Stimulated activated CD4-positive, alpha-beta T cell treated with anti-CD3 and anti-CD28 coated beads, Interleukin-15, amount 100 ng/mL, for 1 hour (primary cell): ENCODE measurements at places on chromosomes 3 and 15.

DNA sequence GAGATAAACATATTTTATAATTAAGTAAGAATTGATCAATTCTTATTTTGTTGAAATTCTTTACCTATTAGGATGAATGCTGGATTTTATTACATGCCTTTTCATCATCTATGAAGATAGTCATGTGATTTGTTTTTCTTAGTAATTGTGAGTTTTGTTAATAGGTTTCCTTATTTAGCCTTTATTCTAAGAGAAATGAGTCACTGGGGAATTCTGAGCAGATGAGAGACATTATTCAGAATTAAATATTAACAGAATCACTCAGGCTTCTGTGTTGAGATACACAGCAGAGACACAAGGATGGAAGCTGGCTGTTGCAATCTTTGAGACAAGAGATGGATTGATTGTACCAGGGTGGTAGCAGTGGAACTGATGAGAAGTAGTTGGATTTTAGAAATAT lies 7.4 kb upstream of the ANO10 start:
- DNase-seq: no peak

DNA sequence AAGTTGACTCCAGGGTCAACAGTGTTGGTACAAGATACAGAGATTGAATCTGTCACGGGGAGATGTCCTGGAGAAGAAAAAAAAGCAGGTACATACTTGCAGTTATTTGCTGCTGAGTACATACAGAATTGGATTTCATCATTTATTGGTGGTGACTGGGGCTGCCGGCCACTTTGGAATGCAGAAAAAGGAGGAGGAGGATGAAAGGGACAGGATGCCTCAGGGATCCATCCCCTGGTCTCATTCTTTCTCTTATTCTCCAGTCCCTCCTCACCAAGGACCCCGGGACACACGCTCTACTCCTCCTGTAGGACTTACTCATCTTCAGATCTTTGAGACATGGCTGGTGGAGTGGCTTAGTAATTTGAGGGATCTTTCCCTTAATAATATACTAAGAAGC lies 30.0 kb upstream of the MEIS2 start:
- no peak for DNase-seq

DNA sequence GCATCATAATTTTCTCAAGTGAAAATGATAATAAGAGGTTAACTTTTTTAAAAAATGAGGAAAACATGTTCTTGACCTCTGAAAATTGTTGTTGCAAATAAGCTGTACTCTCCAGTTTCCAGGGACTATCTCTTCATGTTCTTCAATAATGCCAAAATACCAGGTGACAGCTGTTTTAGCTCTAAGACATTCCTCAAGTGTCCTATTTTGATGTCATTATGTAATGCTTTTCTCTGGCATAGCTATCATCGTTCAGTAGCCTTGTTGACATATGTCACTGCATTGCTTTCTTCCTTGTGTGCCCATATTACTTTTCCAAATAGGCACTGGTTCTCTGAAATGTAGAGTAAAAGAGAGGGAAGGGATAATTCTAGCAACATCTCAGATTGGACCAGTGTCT lies 5.7 kb upstream of the FILIP1L start:
- DNase-seq: no peak

GRCh38 chr15:90817117-90818057 lies 51.0 kb upstream of the FURIN start:
- no peak for DNase-seq

- DNase-seq: no peak
Observed at GRCh38 chr15:63672369-63672768, 75.2 kb downstream of the FBXL22 start.

GRCh38 chr3:38255627-38256026 lies 10.0 kb upstream of the SLC22A13 start:
- no peak for DNase-seq

DNA sequence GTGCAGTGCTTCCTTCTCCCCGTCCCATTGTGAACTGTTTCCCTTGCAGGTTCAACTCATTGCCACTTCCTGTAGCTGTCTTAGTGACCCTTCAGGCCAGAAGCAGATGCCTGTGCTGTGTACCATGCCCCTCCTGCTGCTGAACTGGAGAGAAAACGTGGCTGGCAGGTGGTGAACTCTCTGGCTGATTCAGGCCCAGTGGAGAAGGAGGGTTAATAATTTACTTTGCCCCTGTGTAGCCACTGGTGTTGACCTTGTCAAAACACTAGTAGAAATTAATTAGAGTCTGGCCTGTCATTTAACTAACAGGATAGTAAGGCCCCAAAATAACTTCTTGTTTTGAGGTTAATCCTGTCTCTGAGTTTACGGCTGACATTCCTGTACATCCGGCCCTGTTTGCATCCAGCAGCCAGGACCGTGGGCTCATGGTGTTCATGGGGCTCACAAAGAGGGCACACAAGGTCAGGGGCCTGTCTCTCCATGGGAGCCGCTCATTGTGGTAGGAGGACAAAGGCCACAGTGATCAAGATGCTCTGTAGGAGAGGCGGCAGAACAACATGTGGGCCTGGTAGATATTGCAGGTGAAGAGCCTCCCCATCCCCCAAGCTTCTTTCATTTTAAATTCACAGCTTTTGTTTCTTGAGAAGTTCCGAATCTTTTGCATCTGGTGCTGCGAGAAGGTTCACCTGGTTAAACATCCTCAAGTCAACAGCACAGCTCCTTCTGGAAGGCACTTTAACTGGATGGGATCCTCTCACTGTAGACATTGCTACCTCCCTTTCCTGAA lies 101.6 kb downstream of the CGNL1 start:
- DNase-seq: no peak

- DNase-seq: no peak
Observed at GRCh38 chr3:77227567-77227966, 187.7 kb downstream of the ROBO2 start.

GRCh38 chr3:72312339-72312738 lies 527.4 kb upstream of the PROK2 start:
- no peak for DNase-seq
